Brain (organoid and tissue), 16 donors: ENCODE measurements at places on chromosomes 5 and 9. TPM values are rescaled to one million over a fixed set of nuclear protein-coding genes. Genes with fewer than 3 reads are reported as not detected.
A peak's percentile ranks its signal among the peaks of the same experiment; 100 is the strongest.

The PRRX2 gene
- 0.51 TPM for polyA plus RNA-seq

- no peak for DNase-seq
Measured at GRCh38 chr5:120789918-120790317, 325.8 kb downstream of the PRR16 start.

The PPP3R2 gene
- polyA plus RNA-seq = not detected

- DNase-seq = no peak
Measured at GRCh38 chr5:111124793-111125192, 32.6 kb downstream of the WDR36 start.

DNA sequence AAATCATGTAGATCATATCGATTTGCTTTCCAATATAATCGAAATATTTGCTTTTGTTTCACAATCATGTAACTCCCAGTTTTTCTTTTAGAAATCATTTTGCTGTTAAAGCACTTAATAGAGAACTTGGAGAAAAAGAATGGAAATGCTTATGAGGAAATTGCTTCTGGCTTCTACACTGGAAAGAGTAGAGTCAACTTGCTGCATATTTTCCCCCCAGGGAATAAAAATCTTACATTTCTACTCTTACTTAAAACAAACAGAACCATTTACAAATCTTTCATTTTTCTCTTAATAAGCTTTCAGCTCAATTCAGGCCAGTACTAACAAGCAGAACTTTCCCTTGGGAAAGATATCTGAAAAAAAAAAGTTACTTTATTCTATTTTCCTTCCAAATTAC, 312.0 kb downstream of the CHSY3 start:
- no peak for DNase-seq

DNA sequence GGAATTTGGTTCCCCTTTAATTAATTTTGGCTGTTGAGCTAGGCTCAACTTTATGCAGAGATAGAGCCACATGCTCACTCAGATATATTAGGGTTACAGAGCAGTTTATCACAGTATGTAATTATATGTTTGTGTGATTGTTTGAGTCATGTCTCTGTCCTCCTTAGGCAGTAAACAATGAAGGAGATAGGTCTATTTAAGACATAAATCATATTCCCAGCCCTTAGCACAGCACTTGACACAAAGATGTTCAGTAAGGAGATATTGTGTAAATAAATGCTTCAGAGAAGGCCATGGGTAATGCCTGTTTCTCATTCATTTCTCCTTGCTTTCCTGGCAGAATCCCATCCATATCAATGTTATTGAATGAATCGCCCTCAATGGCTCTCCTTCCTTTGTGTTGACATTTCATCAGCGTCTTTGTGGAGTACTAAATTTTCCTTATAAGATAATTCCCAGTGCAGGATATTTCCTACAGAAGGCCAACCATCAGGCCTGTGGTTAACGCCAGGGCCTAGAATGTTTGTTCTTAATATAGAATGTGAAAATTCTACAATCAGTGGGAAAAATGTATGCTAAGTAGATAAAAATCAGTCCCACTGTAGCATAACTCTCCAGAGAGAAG, 408.0 kb downstream of the EBF1 start:
- peak; percentile 45 for DNase-seq

The HRH2 gene
- 2.1 TPM for polyA plus RNA-seq

GRCh38 chr5:146079695-146080373, 25.5 kb downstream of the PLAC8L1 start:
- no peak for DNase-seq
